ENCODE measurements at places on chromosomes 16 and 17. TPM values are rescaled to one million over a fixed set of nuclear protein-coding genes. Genes with fewer than 3 reads are reported as not detected.

The SLC16A6 gene
- 5.1 TPM for total RNA-seq

The LRRC59 gene
- total RNA-seq: 46.9 TPM

The KRTAP4-5 gene
- 2.2 TPM for total RNA-seq

The CTRB2 gene
- total RNA-seq: not detected

DNA sequence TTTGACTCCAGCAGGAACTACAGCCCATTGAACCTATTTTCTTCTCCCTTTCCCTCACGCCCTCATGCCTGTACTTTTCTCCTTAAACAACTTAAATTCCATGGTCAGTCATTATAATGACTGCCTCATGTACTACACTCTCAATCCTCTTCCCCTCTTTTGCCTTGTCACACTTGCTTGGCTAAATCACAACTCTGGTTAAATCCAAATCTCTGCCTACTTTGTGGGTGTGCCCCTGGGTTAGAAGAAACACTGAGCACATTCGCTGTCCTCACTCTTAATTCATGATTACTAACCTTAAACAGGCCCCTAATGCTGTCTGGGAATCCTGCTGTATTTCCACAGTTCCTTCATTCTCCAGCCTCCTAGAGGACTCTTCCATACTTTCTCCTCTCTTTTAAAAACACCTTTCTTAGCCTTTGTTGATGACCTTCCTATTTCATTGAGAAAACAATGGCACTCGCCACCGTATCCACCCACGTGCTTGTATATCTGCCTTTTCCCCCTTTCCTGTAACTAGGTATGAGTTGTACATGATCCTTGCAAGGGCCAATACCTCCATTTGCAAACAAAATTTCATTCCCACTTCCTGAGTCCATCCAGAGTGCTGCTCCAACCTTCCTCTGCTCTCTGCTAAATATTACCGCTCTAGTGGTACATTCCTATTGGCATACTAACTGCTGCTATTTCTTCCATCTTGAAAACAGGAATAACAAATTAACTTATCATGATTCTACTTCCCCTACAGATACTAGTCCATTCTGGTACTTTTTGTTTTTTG, 28.9 kb downstream of the ZNRF1 start:
- DNase-seq: no peak

- DNase-seq: no peak
Observed at GRCh38 chr17:50466371-50467113, 2.1 kb downstream of the CHAD start.

- no peak for DNase-seq
Observed at GRCh38 chr17:3582915-3583314, 25.3 kb upstream of the TRPV3 start.

DNA sequence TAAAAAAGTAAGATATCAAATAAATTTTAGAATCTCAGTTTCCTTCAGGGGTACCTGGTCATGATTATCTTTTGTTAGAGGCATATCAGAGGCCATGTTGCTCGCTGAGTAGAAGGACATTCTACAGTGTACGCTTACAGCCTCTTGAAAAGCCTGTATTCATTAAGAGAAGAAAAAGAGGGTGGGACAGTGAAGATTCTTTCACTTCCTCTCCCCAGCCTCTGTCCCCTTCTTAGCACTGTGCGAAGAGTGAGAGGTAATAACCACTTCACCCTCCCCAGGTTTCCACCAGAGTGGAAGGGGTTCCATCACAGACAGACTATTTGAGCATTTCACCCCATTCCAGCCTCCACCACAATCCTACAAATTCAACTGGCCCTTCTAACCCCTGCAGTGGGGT, 4.8 kb upstream of the LPO start:
- DNase-seq: no peak

- peak; percentile 60 for DNase-seq
Observed at GRCh38 chr17:8835106-8835505, 32.4 kb downstream of the PIK3R6 start.

GRCh38 chr16:57233944-57234706, 10.9 kb upstream of the ARL2BP start:
- DNase-seq: no peak

- no peak for DNase-seq
Observed at GRCh38 chr17:43644081-43644480, 17.6 kb downstream of the MEOX1 start.
